ENCODE measurements at places on chromosomes 7 and 10. TPM values are rescaled to one million over a fixed set of nuclear protein-coding genes. Genes with fewer than 3 reads are reported as not detected.

DNA sequence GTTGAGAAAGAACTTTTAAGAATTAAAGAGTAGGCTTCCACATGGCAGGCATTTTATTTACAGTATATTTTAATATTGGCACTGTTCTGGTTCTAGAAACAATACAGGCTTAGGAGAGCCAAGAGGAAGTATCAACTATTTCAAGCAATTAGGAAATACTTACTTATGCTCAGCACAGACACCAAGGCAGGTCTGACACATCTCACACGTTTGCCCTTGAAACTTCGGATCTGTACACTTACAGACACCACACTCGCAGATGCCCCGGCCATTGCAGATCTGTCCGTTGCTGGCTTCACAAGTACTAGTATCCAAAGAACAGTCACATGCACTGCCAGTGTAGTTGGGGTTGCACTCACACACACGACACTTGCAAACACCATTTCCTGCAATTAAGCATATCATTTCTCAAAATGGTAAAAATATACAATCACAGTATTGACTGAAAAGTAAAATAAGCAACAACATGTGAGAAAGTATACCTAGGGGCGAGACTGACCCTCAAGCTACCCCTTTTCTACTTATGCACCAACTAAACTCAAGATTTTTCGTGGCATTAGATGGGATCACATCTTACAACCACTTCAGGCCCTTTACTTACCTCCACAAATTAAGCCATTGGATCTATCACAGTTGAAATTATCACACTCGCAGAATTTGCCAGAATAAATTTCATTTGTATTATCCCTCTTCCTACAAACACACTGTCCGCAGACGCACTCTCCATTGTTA lies 46.6 kb downstream of the ITGB1 start:
- DNase-seq, result no peak

- no peak for DNase-seq
These were observed 41.3 kb downstream of the TBXAS1 start for GRCh38 chr7:139870380-139870779.

DNA sequence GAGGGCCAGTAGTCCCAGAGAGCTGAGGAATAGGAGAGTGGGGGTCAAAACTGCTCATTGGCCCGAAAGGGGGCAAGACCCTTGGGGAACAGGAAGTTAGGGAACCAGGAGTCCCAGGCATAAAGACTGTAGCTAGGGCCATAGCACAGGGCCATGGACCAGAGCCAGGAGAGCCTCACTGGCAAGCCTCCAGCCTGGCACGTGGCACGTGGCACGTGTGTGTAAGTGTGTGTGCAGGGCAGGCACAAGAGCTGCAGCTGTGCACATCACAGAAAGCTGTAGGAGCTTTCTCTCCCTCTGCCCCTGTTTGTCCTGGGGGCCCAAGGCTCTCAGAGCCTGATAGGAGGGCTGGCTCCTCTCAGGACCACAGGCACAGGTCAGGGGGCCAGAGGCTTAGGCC lies 47.8 kb upstream of the SLF2 start:
- no peak for DNase-seq

DNA sequence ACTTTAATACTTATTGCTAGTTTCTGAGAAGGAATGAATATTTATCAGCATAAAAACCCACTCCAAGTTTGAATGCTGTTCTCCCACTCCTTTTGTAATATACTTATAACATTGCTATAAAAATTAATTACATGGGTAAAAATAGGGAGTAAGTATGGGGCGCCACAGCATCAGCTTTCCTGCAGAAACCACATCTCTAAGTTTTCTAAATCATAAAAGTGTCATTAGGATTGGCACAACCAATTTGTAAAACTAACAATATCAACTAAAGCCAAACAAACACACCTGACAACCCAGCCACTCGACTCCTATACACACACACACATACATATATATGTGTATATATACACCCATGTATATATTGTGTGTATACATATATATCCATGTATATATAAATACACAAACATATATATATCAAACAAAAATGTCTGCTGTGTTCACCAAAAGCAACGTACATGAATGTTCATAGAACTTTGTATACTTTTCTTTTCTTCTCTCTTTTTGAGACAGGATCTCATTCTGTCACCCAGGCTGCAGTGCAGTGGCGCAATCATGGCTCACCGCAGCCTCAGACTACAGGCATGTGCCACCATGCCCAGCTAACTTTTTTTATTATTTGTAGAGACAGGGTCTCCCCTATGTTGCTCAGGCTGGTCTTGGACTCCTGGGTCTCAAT lies 14.8 kb upstream of the LRRC17 start:
- DNase-seq, result no peak

DNA sequence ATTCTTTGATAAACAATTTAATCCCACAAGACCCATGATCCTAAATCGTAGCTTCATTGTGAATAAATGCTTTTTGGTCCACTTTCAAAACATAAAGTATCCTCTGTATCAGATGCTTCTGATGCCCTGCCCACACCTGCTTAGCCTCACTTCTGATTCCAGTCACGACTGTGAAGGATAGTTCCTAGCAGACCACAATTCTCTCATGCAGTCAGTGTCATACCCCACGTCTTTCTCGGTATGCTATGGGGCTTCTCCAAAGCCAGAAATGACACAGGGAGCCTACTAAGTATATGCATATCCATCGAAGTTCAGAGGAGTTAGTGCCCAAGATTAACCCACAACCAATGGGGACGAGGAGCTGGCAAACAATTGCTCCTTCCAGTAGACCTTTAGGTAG lies 27.6 kb upstream of the CTNNA3 start:
- no peak for DNase-seq

DNA sequence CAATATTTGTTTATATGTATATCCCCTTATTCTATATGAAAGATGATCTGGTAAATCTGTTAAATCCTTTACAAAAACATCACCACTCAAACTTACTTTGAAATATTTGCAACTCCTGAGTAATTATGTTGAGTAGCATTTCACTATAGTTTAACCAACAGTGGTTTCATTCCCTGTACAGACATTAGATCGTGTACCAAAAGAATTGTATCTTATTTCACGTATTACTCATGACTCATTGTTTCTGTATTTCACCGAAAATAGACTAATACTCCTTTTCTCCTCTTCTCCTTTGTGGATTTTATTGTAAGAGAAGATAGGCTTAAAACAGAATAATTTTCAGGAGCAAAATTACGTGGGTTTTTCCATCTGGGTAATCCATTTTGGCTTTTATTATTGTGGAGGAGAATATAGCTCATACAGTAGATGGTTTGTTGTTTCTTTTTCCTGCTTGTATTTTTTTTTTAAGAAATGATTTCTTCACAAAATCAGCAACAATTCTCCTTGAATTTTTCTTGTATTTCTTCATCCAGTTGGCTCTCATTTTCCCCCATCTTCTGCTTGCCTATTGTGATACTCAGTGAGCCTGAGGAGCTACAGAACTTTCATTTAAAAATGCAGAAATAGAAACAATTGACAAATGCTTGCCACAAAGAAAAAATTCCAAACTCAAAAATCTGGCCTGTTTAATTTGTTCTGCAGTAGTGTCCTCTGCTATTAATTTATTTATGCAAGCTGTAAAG lies 90.6 kb upstream of the OIT3 start:
- DNase-seq, result no peak

DNA sequence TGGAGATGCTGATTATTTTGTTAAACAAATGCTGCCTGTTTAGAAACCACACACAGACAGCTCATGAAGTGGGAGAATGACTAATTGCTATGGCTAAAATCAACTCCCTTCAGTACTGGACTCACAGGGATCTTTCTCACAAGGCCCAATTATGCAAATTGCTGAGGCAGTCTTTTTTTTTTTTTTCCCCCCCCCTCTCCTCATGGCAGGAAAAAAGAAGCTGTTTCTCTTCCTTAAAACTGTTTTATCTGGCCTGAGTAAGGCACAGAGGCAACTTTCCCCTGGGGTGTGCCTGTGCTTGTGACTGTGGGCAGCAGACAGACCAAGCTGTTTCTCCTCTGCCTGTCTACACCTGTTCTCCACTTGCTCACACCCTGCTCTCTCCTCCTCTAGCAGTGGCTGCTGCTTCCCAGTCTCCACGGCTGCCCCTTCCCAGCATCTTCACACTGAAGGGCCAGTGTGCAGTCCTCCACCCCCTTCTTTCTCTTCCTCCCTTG lies 65.4 kb upstream of the STEAP1B start:
- DNase-seq, result no peak

GRCh38 chr10:97508342-97508741 lies 9.6 kb downstream of the UBTD1 start:
- DNase-seq, result no peak

GRCh38 chr7:36707898-36708297 lies 16.4 kb downstream of the AOAH start:
- DNase-seq, result no peak

- no peak for DNase-seq
These were observed 15.1 kb downstream of the VWC2 start for GRCh38 chr7:49788455-49789059.

DNA sequence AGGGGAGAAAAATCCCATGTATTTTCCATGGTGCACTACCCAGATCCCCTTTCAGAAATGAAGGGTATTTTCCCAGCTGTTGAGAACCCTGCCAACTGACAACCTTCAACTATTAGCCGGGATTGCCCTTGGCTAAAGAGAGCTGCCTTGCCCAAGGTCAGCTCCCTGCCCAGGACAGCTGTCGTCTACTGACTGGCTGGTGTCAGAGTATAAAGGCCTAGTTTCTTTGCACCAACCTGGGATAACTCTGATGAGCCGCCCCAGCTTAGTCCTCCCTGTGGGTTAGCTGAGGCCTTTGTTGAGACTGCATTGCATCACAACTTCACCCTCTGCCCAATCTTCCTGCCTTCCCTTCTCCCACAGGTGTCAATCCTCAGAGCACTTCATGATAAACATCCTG lies 147.2 kb upstream of the RHEB start:
- no peak for DNase-seq

GRCh38 chr10:116587878-116588591 lies 2.7 kb upstream of the PNLIPRP1 start:
- DNase-seq, result no peak

DNA sequence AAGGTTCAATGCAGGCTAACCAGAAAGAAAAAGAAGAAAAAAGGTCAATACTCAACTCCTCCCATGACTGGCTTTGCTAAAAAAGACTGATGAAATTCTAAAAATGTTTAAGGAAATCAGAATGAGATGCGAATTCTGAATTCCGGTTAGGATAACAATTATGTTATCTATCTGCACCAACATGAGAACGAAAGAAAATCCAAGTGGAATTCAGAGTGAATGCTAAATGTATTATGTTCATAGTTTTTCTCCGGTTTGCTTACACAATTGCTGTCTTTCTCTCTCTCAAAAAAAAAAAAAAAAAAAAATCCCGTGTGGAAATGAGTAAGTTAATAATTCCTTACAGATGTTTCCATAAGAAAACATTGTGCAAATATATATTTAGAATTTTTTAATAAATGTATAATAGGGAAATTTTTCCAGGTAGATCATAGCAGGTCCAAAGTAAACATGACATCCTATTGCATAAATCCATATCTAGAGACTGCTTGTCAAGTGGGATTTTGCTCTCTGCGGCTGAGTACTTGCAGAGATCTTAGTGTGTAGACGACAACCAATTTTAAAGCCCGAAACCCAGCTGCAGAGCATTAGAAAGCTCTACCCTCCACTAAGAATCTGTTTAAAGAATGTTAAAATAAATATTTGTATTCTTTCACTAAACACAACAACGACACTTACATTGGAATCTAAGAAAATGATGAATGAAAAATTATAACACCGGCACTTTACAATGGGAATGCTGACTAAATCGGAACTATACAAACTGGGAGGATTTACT lies 104.0 kb downstream of the JAZF1 start:
- DNase-seq, result no peak

- DNase-seq, result no peak
These were observed 13.8 kb upstream of the PPIF start for GRCh38 chr10:79333513-79333912.

BHLHA15 gene
- total RNA-seq, result 6.1 TPM

GRCh38 chr10:46525177-46525823 lies 31.2 kb downstream of the GPRIN2 start:
- DNase-seq, result no peak

DNA sequence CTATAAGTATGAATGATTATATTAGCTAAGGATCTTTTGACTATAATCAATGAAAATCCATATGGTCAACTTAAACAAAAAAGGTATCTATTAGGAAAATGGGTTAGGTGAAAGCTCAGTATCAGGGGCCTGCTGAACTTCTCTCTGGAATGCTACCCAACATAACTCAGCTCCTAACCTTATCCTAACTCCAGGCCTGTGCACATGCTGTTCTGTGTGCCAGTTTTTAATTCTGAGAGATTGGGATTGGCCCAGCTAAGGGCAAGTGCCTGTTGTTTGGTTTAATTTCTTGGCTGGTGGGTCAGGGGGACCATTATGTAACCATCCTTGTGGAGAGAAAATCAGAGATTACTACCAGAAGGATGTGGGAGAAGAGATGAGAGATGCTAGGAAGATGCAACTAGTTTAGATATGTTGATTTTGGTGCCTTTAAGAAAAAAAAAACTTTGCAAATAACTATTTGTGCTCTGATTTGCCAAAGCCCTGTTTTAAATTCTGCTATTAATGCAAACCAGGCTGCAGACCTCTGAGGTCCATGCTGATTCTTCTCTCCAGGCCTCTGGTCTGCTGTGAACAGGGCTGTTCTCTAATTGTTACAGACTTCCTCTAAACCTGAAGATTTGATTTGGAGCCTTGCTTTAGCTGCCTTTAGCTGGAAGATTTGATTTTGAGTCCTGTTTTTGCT lies 23.9 kb upstream of the HDAC9 start:
- no peak for DNase-seq

LEP gene
- not detected for total RNA-seq

GRCh38 chr10:33723181-33723580 lies 388.7 kb upstream of the NRP1 start:
- DNase-seq, result no peak

MOGAT3 gene
- total RNA-seq, result 22.5 TPM

- DNase-seq, result peak; percentile 35
These were observed 44.9 kb upstream of the ANK3 start for GRCh38 chr10:60434418-60435046.

DNA sequence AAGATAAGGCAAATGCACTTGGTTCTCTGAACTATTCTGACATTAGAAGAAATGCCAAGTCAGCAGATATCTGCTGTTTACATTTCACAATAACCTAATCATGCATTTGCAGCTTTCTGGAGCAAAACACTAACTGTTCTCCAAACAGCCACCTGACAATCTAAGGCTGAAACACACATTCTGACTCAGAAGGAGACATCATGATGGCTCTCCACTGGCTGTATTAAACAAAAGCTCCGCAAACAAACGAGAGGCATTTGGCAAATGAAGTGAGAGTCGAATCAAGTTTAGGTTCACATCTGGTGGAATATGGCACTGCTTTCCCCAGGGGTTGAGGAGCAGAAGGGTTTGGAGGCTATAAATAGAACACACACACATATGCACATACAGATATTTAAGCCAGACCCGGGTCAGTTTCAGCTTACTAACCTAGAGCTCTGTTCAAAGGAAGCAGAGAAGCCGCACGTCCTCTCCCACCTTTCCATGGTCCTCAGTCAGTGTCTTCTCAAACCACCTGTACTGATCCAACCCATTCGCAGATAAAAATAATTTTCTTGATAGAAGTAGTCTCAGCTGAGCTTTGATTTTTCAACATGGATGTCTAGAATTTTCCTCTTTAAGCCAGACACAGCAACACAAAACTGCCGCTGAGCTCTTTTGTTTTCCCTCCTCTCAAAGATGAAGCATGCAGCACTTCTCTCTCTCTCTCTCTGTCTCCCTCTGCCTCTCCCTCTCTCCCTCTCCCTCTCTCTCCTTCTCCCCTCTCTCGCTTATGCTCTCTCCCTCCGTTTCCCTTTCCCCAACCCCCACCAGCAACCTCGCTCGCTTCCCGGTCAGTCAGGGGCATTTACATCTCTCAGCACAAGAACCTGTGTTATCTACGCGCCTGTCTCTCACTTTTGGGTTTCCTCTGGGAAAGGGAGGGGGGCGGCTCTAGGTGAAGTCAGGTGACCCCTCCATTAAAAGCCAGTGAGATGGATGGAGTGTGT lies 682.8 kb downstream of the MAGI2 start:
- DNase-seq, result no peak
